ENCODE measurements at places on chromosomes 13 and 19.

DNA sequence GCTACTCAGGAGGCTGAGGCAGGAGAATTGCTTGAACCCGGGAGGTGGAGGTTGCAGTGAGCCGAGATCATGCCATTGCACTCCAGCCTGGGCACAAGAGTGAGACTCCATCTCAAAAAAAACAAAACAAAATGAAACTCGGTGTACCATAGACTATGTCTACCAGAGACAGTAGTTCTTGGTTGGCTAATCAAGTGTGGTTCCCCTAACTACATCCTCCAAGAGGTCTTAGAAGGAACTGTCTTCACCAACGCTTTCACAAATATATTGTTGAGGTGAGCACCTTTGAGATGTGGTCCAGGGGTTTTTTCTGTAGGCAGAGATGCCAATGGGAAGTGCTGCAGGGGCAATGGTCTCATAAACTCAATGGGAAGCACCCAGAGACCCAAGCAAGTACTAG is 48.0 kb downstream of the RFC3 start:
- DNase-seq: no peak

DNA sequence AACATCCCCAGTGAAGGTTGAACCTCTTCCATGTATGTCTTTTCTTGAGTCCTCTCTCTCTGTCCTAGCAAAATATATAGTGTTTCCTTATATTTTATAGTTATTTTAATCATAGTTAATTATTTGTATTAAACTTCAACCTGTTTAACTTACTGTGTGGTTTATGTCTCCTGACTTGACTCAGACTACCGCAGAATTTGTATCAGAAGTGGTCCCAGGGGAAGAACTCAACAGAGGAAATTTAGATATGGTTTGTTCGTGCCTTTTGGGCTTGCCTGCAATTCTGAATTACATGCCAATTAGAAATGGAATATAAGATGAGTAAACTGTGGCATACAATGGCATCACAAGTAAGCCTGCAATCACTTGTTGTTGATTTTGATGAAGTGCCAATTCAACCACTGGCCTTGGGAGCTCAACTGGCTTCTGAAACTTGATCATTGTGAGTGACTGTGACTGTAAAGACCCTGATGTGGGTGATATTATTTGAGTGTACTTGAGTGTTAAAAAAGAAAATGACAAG is 1459.5 kb upstream of the PCDH20 start:
- DNase-seq: no peak

DNA sequence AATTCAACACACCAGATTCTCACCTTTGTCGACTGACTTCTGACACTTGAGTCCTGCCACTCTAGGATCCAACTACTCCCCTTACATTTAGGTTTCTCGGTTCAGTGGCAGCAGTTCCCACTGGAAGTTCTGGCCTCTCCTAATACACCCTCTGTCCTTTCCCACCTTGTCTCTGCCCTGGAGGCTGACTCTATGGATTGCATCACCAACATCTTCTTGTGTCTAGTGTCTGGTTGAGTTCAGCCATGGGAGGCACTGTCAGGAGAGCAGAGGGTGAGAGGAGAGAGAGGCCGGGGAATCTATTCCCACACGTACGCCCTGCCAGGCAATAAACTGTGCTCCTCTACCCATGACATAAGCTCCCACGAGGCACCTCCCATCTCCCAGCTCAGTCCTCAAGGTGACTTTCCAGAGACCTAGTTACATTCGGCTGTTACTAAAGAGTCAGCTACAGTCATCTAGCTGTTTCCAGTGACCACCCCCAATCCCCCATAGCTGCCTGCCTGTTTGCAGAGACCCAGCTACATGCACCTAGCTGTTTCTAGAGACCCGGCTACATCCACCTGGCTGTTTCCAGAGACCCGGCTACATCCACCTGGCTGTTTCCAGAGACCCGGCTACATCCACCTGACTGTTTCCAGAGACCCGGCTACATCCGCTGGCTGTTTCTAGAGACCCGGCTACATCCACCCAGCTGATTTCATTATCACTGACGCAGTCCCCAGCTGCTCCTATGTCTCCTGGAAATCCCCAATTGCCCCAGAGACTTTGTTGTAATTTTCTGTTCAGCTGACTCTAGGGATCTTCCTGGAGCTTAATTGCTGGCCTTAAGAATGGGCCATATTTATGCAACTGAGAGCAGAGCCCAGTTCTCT is 8.1 kb upstream of the LILRB4 start:
- DNase-seq: no peak

GRCh38 chr19:46423188-46423587 is 5.5 kb downstream of the PNMA8C start:
- no peak for DNase-seq

DNA sequence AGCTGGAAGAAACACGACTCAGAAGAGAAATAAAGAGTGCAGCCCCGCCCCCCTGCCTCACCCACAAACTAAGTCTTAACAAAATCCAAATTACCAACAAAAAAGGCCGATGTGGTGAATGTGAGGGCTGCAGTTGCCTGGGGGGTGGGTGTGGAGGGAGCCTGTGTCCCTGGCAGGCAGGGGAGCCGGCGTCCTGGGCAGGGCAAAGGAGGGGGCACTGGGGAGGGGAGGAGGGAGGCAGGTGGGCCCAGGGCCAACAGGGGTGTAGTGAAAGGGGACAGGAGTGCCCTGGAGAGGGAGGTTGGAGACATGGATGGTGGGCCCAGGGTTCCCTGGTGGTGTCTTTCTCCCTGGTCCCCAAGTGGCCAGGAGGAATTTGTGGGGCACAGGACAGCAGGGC is 4.0 kb downstream of the IRGC start:
- no peak for DNase-seq

DNA sequence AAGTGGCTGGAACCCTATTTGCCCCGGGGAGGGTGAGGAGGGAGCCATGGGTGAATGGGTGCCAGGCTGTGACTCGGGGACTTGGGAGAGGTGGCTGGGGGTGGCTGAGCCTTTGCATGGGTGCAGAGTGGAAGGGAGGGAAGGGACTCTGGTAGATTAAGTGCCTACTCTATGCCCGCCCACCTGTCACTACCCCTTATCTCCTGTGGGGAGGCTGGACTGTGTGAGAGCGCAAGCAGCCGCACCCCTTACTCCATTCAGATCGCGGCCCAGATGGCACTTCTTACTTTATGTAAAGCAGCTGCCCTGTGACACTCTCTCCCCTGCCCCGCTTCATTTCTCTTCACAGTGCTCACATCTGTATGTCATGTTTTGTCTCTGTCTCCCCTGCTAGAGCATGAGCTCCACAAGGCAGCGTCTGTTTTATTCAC is 2.9 kb downstream of the KASH5 start:
- DNase-seq: no peak

- no peak for DNase-seq
Observed at GRCh38 chr13:27189192-27189591, 17.6 kb upstream of the USP12 start.

GRCh38 chr19:55300886-55301458 is 17.2 kb downstream of the BRSK1 start:
- no peak for DNase-seq

DNA sequence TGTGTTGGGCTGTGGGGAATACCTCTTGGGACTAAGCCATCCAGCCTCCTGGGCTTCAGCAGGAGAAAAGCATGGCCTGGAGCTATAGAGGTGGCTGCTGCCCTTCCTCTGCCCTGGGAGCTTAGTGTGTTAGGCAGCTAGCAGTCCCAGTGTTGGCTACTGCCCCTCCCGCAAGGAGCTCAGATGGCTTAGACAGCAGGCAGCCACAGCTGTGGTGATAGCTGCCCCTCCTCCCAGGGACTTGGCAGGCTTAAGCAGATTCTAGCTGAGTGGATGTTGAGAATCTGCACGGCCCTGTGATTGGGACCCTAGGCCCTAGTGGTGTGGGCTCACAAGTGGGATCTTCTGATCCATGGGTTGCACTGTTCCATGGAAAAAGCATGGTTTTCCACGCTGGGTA is 264.5 kb downstream of the TDRD3 start:
- no peak for DNase-seq

DNA sequence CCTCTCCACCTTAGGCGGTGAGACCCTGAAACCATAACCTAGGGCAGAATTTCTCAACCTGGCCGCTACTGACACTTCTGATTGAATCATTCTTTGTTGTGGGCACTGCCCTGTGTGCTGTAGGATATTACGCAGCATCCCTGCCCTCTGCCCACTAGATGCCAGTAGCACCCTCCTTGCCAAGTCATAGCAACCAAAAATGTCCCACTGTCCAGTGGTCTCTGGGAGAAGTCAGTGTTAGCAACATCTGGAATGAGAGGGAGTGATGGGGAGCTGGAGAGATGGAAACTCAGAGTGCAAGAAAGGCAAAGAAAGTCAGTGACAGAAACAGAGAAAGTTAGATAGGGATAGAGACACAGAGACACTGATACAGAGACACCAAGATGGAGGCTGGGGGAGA is 13.6 kb downstream of the KLK4 start:
- DNase-seq: no peak

DNA sequence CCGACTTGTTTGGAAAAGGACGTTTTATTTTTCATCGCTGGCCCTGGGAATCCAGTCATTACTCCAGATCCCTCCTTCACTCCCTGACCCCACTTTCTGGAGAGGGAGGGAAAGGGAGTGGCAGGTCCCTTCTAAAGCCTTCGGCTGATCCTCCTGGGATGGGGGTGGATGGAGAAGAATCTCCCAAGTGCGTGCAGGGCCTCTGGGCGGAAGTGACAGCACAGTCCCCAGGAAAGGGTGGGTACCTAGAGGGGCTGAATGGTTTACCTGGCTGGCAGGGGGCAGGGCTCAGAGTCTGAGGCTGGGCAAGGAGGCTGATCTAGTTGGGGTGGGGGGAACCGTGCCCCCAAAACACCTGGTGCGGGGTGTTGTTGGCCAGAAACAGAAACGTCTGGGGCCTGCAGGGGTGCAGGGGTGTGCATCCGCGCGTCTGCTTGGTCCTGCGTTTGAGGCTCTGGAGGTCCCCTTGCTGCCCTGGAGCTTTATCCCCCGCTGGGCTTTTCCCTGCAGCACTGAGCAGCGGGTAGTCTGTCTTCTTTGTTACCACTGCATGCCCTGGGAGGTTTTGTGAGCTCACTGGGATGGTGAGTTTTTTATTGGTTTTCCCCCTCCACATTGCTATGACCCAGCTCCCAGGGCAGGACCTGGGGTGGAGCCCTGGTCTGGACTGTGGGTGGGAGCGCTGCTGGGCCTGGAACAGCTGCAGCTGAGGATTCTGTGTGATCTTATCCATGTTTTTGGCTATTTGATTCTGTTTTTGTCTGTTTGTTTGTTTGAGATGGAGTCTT is 3.0 kb upstream of the ZNF628 start:
- DNase-seq: no peak

DNA sequence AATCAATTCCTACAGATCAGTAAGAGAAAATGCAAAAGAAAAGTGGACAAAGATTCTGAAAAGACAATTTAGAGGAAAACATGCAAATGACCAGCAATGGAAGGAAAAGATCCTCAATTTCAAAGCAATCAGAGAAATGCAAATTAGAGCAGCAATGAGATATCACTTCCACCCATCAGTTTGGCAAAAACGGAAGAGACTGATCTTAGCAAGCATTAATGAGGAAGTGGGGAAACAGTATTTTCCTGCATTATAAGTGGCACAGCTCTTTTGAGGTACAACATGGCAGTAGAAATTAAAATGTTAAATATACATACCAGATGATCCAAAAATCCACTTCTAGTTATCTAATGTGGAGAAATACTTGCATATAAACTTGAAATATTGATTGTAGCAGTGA is 69.1 kb upstream of the SLC7A1 start:
- no peak for DNase-seq

- no peak for DNase-seq
Observed at GRCh38 chr19:10747674-10748073, 29.8 kb downstream of the DNM2 start.

DNA sequence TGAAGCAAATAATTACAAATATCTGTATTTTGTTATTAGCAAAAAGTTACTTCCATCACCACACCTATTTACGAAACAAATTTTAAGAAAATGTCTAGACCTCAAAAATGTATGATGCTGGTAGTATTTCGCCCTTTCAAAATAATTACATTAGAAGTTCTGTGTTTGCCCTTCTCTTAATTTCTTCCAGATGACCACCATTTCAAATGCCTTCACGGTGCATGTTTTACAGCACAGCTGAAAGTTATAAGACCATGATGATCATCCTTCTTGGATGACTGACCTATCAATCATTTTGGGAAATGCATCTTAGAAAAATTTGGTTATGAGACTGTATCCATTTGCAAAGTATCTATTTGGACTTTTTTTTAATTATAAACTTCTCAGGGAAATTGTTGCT is 390.8 kb downstream of the SLITRK6 start:
- no peak for DNase-seq

DNA sequence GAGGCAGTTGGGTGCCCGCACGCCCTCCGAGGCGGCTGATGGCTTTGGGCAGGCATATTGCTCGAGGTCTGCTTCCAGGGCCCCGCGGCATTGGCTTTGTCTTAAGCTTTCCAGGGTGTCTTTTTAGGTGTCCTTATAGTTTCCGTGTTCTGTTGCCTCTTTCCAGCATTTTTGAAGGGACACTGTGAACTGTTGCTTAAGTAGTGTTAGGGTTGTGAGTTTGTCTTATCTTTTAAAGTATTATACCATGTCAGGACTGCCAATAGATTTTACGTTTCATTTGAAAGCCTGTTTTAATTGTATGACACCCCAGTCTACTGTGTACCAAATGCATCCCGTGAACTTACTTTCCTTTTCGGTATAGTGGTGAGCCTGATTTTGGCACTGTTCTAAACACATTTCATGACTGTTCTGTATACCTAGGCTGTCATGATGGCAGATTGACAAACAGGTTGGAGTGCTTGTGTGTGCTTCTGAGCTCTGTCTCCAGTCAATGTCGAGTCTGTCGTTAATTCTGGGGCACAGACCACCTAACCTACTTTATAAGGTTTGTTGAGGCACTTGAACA is 656 bp downstream of the PCCA start:
- no peak for DNase-seq

- DNase-seq: no peak
Observed at GRCh38 chr19:6233056-6233826, 46.5 kb downstream of the MLLT1 start.

Data from putamen (tissue), 1 donor.